ENCODE measurements at places on chromosomes 1 and 21.

DNA sequence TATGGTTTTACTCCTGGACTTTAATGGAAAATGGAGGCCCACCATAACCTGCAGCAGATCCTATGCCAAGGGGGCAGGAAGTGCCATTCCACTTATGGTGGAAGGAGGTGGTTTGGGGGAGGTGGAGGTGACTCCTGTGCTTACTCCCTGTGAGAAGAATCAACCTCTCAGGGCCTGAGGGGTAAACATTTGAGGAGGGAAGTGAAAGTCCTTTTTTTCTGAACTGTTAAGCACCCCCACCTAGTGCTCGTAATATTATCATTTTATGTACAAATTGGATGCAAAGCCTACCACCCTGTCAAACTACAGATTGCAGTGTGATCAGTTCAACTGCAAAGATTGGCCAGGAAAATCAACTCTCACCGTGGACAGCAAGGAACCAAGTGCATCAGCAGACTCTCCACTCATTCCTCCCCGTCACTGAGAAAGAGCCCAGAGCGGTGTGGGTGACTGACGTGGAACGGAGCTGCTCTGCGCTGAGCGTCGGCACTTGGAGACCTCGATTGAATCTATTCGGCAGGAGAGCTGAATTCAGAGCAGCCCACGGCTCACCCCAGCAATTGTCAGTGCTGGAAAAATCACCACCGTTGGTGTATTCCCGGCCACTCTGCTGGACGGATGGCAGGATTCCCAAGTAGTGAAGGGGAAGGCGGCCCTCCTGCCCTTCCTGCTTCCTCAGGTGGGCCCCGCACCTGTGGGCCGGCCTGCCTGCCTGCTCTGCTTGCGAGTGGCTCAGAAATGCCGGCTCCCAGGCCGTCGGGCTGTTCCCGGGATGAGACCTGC is 46.8 kb upstream of the COX20 start:
- no peak for DNase-seq

DNA sequence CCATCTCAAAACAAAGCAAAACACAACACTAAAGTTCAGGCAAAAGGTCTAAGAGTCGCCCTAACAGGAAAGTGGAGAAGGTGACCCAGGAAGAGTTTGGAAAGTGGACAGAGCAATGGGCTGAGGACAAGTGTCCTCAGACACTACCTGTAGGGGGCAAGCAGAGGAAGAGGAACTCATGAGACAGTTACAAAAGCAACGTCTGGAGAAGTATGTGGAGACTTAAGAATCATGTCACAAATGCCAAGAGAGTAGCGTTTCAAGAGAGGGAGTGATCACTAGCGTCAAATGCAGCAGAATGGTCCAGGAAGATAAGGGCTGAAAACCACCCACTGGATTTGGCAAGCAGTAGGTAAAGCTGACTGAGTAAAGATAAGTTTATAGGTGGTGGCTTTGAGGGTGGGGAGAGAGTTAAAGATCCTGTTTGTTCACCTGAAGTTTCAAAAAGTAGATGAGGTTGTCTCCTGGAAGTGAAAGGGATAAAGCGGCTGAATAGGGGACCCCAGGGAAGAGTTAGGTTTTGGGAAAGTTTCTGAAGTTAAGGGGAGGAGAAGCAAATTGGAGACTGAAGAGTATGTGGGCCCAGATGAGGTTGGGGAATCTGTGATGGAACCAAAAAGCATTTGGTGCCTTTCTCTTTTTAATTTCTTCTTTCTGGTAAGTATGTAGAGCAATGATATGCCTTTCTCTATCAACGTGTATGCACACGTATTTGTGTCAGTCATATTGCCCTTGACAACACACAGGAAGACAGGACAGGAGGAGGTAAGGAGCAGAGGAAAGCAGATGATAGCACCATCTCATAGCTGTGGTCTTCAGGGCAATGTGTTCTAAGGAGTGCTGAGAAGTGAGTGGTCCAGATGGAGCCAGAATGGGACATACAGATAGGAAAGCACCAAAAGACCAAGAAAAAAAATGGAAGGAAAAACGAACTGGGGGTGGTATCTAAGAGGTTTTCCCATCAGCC is 3.1 kb downstream of the BSDC1 start:
- DNase-seq, result no peak

GRCh38 chr1:188137221-188137620 is 1308.5 kb downstream of the PLA2G4A start:
- DNase-seq, result no peak

DNA sequence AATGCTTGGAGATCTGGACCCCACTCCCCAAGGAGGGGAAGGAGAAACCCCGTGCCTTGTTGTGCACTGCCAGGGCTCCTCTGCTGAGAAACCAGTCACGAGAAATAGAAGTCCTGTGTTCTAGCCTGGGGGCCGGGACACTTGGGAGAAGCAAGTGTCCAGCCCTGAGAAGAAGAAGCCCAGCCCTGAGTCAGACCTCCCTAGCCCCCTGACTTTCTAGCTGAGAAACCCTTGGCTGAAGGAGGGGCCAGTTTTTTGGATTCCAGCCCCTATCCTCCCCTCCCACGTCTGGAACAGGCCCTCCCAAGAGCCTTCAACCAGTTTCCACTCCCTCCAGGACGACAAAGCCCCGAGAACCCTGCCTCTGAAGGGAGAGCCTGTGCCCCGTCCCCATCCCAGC is 100.5 kb downstream of the NAV1 start:
- no peak for DNase-seq

DNA sequence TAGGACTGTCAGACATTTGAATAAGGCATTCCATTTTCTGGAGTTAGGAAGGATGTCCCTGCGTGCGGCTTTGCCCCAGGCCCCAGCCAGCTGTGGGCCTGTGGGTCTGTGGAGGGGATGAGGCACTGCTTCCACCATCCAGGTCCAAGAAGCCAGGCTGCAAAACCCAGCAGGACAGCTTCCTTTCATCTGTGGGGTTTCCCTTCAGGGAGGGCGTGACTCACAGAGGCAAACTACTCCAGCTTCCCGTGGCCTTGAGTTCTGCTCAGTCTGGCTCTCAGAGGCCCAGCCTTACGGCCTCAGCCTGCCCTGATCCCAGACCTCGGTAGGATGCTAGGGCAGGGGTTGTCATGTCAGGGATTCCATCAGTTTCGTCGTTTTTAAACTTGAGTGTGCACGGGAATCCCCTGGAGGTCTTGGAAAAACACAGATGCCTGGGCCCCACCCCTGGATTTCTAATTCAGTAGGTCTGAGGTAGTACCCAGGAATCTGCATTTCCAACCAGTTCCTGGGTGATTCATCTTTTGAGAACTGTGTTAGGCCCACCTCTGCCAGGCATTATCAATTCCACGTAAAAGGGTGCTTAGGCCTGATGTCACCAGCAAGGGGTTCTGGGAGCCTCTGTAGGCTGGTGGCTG is 32.3 kb upstream of the TENT5C start:
- DNase-seq, result no peak
